SK-N-SH (cell line): ENCODE measurements at places on chromosomes 3 and 15.

GRCh38 chr15:50830477-50831354 is 65.2 kb upstream of the SPPL2A start:
- H3K27ac ChIP-seq: no peak overlapping the region
- no peaks in the 10 kb centered on the region for H3K27me3 ChIP-seq

DNA sequence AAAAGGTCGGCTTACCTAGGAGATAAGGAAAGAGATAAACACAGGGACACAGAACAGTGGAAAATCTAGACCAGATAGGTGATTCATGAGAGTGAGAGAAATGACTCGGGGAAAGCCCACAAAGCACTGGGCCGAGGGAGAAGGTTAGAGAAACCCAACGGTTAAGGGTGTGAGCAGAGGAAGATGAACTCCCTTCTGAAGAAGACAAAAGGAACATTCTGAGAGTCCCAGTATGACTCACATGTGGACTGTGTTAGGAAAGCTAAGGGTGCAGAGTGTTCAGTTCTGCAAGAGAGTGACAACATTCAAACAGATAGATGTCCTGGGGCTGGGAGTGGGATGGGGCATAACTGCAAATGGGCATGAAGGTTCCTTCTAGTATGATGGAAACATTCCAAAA is 83.0 kb downstream of the CNTN3 start:
- DNase-seq: no peak
- no peak overlapping the region for H3K4me3 ChIP-seq
- no peaks in the 10 kb centered on the region for H3K27me3 ChIP-seq
- H3K36me3 ChIP-seq: no peaks in the 10 kb centered on the region
- no peak overlapping the region for H3K27ac ChIP-seq
- peaks cover 8% of the 10 kb centered on the region; the same call in 1 of the 2 replicates for H3K4me1 ChIP-seq

DNA sequence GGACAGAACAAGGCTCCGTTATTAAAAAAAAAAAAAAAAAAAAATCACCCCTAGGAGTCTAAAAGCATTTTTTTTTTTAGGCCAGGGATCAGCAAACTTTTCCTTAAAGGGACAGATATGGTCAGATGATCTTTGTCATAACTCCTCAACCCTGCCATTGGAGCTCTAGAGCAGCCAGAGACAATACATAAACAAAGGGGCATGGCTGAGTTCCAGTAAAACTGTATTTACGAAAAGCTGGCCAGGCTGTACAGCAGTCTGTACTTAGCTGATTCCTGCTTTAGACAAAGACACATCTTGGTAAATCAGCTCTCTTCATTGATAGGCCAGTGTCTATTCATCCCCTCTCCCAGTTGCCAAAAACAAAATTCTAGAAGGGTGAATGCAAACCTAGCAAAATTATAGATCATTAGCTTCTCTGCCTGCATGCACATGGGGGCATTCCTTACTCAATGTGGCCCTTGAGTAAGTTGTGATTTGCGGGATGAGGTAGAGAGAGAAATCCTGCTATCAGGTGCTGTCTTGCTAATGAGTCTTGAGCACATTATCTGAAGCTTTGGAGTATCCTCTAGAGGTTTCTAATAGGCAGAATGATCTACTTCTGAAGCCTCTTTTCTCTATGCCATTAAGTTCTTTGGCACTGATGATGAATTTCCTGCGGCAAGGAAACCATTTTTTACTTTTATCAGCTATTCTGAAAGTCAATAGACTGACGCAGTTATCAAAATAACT is 35.2 kb downstream of the SENP8 start:
- H3K4me1 ChIP-seq: 0 out of 2 replicates have a peak, but pooled peaks cover 10% of the 10 kb centered on the region
- H3K27ac ChIP-seq: no peak overlapping the region
- no peaks in the 10 kb centered on the region for H3K36me3 ChIP-seq

DNA sequence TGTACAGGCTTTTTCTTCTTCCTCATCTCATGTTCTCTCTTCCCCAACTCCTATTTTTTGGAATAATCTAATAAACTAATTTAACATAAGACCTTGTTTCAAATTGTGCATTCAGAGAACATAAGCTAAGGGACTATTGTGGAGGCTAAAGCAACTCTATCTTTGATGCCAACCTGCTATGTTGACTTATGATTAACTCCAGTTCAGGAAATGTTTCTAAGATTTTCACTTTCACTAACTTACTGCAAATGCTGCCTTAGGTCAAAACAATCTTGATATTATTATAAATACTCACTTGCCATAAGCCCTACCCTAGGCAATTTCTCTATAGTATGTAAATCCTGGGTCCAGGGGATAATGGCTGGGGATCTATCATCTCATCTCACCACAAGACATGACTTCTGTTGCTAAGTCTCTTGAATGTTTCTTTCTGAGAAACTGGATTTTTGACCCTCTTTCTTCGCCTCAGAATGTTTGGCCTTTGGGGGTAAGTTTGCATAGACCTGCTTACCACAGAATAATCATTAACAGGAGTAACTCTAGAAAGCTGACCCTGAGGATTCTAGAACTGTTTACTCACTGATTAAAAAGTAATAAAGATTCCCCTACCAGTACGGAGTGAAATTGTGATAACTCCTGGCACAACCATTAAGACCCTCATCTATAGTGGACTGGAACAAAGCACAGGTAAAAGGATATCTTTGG is 768.1 kb downstream of the GBE1 start:
- DNase-seq: no peak
- H3K27ac ChIP-seq: no peak overlapping the region
- H3K36me3 ChIP-seq: no peaks in the 10 kb centered on the region
- H3K4me1 ChIP-seq: no peaks in the 10 kb centered on the region
- H3K4me3 ChIP-seq: no peak overlapping the region
- H3K27me3 ChIP-seq: no peaks in the 10 kb centered on the region

DNA sequence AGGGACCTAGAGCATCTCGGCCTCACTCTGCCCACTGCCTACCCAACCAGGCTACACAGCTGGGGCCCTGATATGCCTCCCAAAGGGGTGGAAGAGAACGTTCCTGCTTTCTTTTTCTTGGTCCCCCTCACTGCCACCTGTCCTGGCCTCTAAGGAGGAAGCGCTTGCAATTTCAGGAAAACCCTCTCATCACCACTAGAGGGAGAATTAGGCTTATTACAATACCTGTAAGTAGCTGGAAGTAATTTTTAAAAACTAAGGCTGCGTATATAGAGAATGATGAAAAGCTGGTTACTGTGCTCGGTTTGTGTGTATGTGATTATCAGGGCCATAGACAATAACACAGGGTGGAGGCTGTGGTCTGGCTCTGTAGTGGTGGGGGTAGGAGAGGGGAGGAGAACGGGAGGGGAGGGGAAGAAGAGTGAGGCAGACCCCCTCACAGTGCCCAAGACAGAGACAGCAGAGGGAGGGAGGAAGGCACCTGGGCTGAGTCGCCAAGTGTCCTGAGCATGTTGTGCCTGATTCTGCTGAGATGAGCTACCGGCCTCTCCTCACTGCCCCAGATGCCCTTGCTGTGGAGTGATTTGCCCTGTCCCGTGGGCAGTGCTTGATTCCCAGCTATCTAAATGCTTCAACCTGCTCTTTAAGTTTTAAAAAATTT is 3.3 kb downstream of the GABRG3 start:
- no peaks in the 10 kb centered on the region for H3K27me3 ChIP-seq
- H3K36me3 ChIP-seq: no peaks in the 10 kb centered on the region
- no peak overlapping the region for H3K4me3 ChIP-seq
- no peak overlapping the region for H3K27ac ChIP-seq
- peak; percentile 50 for DNase-seq

DNA sequence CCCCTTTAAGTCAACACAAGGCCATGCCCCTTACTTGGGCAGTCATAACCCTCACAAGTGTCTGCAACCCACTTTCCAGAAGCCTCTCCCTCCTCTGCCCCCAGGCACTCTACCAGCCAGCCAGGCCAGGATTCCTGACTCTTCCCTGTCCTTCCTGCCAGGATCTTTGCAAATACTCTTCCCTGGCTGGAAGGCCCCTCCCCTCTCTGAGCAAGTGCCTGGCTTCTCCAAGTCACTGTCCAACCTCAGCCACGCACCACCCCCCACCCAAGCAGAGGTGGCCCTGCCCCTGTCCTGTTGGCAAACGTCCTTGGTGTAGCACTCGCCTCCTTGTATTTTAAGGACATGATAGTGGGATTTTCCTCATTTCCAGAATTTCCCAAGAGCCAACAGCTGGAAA is 54.7 kb upstream of the USP3 start:
- no peak overlapping the region for H3K27ac ChIP-seq
- no peaks in the 10 kb centered on the region for H3K4me1 ChIP-seq
- H3K36me3 ChIP-seq: no peaks in the 10 kb centered on the region
- no peaks in the 10 kb centered on the region for H3K27me3 ChIP-seq
- H3K4me3 ChIP-seq: no peak overlapping the region
- DNase-seq: peak; percentile 44

DNA sequence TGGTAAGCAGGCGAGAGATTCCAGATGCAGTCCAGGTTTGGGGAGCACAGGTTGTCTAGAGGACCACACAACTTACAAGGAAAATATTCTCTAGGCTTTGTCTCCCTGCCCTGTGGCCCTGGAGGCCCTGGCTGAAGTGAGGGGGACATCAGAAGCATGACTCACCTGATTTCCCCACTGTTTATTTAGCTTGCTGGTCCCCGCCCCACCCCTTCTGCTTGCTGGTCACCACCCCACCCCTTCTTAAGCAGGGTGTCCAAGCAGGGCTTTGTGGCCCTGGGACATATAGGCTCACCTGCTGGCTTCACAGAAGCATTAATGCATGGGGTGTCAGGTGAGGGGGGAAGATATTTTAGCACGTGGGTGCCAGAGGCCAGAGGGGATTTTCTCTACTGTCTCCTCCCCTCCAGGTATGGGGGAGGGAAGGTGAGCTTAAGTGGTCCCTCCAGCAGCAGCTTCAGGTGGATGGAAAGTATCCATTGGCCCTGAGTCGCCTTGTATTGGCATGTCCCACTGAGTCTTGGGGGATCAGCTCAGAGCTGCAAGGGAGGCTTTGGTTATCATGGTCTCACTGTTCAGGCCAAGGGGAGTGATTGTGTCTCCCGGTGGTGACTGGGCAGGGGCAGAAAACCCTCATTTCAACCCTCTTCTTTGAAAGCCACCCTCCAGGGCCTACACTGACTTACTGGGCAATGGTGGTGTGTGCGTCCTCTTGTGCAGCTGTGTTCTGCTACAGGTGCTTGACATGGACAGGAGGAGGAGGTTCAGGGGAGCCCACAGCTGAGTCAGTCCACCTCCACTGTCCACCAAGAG is 49.8 kb downstream of the GASK1A start:
- H3K27me3 ChIP-seq: no peaks in the 10 kb centered on the region
- H3K36me3 ChIP-seq: no peaks in the 10 kb centered on the region
- no peak overlapping the region for H3K4me3 ChIP-seq
- no peak overlapping the region for H3K27ac ChIP-seq
- DNase-seq: no peak

- DNase-seq: no peak
- no peak overlapping the region for H3K4me3 ChIP-seq
- peaks cover 2% of the 10 kb centered on the region; the same call in 1 of the 2 replicates for H3K4me1 ChIP-seq
- H3K36me3 ChIP-seq: no peaks in the 10 kb centered on the region
- H3K27me3 ChIP-seq: no peaks in the 10 kb centered on the region
- no peak overlapping the region for H3K27ac ChIP-seq
Observed at GRCh38 chr15:93250209-93250608, 161.2 kb upstream of the RGMA start.

DNA sequence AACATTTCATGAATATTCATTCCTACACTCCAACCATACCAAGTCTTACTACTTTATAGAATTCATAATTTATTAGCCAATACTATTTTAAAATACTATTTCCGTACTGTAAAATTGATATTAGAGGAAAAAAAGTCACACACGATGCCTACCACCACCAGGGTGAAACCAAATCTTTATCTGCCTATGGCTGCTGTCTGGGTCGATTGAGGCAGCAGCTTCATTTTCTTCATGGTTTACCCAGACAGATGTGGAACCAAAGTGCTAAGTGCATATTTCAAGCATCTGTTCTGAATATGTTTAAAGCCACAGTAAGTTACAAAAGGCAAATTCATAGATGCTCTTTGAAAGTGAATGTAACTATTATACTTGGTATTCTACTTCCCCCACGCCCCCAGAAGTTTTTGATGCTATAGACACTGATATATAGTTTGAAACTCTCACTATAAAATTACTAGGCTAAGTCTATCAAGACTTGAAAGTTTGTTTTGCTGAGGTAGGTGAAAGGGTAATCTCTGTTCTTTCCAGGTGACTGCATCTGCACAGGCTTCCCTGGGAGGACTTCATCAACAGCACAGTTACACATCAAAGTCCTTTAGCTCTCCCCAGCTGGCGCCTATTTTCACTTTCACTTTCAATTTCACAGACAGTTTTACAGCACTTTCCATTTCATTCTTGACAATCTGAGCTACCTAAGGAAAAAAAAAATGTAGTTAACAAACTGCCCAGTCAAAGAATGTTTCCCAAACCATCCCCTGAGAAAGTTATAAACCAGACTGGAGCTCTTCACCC is 113.9 kb downstream of the POLQ start:
- DNase-seq: no peak
- no peaks in the 10 kb centered on the region for H3K27me3 ChIP-seq
- no peak overlapping the region for H3K4me3 ChIP-seq
- no peaks in the 10 kb centered on the region for H3K4me1 ChIP-seq
- H3K27ac ChIP-seq: no peak overlapping the region
